ENCODE measurements at places on chromosomes 5 and 9.

DNA sequence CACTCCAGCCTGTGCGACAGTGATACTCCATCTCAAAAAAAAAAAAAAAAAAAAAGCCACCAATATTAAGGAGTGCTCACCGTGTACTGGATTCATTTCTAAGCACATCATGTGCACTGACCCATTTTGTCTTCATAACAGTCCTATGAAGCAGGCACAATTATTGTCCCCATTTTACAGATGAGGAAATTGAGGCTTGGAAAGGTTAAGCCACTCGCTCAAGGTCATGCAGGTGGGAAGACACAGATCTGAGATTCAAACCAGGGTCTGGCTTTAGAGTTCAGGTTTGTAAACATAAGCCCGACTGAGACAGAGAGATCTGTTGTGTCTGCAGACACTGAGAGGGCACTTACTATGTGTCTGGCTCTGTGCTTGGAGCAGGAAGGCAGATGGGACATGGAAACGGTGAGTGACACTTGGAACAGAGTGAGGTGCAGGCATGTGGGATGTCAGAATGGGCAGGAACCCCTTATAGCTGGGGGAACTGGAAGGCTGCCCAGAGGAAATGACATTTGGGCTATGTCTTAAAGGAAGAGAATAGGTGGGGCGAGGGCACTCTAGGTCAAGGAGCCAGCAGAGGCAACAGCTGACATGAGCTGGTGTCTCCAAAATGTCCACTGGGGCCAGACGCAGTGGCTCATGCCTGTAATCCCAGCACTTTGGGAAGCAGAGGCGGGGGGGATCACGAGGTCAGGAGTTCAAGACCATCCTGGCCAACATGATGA, 69.9 kb downstream of the STK10 start:
- DNase-seq: no peak

DNA sequence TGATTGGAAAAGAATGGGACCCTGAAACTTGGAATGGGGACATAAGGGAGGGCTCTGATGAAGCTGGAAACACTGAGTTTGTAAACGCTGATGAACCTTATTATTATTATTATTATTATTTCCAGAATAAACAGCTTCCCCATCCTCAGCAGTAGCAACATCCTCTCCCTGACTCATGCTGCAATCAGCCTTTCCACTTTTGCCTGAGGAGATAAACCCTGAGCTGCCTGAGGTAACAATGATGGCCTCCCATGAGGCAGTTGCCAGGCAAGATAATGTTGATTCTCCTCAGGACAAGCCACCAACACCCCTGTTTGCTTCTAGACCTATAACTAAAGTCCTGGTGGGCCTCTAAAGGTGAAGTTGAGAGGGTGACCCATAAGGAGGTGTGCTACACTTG, 139.2 kb upstream of the ATP10B start:
- DNase-seq: no peak

- DNase-seq: no peak
These were observed 80.9 kb upstream of the CPEB4 start for GRCh38 chr5:173807181-173807655.

DNA sequence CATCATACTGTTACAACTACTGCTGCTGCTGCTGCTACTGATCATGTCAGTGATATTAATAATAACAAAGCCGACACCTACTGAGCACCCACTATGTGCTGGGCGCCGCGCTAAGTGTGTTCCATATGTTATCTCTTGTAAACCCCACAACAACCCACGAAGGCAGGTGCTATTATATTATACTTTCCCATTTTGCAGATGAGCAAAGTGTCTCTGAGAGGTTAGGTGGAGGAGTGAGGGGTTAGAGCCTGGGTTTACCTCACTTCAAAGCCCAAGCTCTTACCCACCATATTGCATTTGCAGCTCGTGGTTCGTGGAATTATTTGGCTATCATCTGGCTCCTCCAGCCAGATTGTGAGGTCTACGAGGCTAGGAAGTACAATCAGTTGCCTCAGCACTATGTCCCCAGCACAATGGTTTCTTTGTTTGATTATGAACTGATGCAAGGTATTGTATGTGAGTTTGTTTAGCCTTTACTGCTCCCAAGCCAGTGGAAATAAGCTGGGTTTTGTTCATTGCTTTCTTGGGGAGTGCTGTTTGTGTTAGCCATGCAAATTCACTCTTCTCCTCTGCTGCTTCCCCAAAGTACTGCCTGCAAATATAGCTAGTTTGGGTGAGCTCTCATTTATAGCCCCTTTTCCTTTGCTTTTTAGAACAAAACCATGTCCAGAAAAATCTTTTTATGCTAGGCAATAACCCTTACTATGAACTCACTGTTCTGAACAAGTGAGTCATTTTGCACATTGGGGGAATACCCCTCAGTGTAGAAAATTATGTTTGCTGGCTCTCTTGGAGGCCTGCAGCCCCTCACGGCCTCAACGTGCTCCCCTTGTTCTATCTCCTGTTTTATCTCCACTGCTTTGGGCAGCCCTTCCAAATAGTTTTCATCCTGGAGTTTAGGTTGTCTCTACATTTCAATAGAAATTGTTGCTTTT, 47.9 kb downstream of the ALG2 start:
- DNase-seq: no peak

- DNase-seq: no peak
These were observed 202.7 kb downstream of the SPATA31D1 start for GRCh38 chr9:82191082-82191770.

GRCh38 chr5:178307267-178308045, 74.9 kb upstream of the PHYKPL start:
- no peak for DNase-seq

DNA sequence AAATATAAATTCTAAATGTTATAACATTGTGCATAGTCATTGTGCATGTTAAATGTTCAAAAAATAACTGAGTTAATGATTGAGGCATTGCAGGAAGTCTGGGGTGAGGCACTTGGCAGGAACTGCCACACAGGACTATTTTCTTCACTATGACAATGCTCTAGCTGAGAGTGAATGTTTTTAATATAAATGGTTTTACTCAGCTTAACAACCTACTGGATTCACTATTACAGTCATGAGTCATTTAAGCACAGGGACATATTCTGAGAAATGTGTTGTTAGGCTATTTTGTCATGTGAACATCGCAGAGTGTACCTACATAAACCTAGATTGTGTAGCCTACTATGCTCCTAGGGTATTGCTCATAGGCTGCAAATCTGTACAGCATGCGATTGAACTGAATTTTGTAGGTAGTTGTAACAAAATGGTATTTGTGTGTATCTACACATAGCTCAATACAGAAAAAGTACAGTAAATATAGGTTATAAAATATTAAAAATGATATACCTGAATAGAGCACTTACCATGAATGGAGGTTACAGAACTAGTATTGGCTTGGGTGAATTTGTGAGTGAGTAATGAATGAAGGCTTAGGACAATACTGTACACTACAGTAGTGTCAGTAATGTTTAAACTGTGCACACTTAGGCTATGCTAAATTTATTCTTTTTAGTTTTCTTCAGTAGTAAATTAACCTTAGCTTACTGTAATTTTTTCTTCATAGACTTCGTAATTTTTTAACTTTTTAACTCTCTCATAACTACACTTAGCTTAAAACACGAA, 346.1 kb upstream of the PTGER4 start:
- no peak for DNase-seq

- no peak for DNase-seq
These were observed 331.6 kb upstream of the SLC30A5 start for GRCh38 chr5:68762201-68762600.

DNA sequence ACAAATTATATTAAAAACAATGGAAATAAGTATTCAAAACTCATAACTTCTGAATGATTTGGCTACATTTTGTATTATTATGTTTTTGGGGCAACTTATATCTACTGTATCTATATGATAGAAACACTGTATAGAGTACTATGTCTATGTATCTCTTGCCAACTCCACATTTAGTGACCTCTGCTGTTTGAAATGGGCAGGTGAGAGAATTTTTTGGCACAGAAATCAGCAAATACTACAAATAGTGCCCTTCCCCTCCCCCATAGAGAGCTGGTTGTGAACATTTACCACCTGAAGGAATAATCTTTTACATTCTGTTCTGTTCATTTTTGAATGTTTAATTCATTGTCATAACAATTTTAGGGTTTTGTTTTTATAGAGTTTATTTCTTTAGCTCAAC, 545.3 kb downstream of the PDE4D start:
- no peak for DNase-seq

DNA sequence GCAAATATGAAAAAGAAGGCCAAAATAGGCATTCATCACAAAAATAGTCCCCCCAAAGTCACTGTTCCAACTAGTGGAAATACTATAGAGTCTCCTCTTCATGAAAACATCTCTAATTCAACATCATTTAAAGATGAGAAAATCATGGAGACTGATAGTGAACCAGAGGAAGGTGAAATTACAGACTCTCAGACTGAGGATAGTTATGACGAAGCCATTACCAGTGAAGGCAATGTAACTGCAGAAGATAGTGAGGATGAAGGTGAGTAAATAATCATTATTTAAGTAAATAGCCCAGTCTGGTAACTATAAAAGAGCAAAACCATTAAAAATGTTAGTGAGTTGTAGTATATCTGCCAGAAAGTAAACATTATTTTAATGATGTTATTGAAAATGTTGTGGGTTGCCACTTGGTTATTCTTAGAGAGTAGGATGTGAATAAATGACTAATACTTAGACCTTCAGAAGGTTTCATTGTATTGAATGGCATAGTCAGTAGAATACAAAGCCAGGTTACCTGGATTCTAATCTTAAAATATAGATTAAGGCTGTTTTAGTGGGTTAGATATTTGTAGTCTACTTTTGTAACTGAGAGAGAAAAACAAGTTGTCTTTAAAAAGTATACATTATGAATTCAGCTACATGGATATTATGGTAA, 16.3 kb downstream of the AGGF1 start:
- no peak for DNase-seq

DNA sequence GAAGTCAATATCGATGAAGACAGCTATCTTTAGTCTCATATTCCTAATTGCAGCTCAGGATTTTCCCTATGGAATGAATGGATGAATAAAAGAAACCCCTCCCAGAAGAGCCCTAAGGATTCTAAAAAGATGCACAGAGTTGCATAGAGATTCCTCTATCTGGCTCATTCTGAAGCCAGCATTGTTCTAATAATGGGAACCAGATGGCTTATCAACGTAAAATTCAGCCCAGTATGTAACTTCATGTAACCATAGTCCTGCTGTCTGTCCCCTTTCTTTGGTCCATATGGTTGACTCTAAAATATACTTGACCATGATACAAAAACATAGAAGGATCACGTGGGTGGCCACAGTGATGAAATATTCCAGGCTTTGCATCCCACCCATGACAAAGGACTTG, 508.6 kb downstream of the RASEF start:
- no peak for DNase-seq

- DNase-seq: no peak
These were observed 1037.8 kb downstream of the NR2F1-AS1 start for GRCh38 chr5:92543201-92543600.

- DNase-seq: no peak
These were observed 2.1 kb downstream of the SPATA31E1 start for GRCh38 chr9:87884578-87885459.

DNA sequence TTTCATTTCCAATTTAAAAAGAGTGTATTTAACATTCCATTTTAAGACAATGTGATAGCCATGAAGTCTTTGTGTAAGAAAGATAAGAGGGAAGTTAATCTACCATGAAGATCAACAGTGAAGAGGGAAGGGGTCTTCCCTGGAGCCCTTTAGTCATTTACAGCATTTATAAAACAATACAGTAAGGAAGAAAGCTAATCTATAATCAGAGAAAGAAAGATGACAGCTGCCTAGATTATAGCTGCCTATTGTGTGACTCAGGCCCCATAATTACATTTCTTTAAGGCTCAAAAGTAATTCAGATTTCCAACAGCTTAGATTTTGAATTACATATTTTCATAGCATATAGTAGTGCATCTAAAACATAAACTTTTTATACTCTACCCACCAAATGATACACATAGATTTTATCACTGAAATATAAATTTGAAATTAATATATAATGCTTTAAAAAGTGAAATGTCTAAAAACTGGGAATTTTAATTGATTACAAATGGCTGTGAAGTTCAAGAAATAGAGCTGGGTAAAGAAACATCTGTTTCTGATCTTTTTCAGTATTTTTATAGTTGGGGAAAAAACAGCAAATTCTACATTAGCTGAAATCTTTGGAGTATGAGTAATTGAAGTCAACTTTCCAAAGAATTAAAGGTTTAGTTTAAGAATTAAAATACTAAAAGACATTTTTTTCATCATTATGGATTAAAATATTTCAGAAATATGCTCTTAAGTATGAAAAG, 89.6 kb downstream of the RIC1 start:
- DNase-seq: no peak

GRCh38 chr5:112276991-112277390, 142.1 kb downstream of the EPB41L4A start:
- no peak for DNase-seq

- DNase-seq: no peak
These were observed 15.3 kb upstream of the SLC9A3 start for GRCh38 chr5:539469-540070.

DNA sequence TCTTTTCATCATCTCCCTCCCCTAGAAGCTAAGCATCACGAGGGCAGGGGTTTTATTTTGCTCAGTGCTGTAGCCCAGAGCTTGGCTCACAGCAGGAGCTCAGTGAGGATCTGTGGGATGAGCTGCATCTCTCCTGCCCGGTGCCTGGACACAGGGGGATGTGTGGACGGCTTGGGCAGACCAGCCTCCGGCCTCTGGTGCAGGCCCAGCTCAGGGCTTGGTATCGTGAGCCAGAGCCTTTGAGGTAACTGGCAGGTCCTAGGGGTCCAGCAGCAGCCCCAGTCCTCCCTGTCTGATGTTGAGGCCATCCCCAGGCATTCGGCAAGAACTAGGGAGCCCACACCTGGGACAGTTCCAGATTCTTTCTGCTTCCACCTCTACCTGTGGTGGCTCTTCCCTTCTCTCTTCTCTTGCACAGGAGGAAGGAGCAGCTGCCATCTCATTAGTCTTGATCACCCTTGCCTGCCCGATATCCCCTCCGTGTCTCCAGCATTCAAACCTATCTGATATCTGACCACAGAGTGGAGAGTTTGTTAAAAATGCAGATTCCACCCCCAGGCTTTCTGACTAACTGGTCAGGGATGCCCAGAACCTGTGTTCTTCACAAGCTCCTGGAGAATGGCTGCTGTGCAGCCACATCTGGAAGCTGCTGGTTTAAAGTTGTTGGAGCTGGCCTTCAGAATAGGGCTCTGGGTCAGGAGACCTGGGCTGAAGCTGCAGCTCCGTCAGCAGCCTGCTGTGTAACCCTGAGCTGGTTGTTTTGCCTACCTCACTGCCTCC, 7.9 kb upstream of the SLC6A7 start:
- DNase-seq: no peak

- DNase-seq: no peak
These were observed 21.9 kb downstream of the NIM1K start for GRCh38 chr5:43213951-43214350.

GRCh38 chr5:38417658-38418017, 138.8 kb downstream of the LIFR start:
- DNase-seq: no peak

DNA sequence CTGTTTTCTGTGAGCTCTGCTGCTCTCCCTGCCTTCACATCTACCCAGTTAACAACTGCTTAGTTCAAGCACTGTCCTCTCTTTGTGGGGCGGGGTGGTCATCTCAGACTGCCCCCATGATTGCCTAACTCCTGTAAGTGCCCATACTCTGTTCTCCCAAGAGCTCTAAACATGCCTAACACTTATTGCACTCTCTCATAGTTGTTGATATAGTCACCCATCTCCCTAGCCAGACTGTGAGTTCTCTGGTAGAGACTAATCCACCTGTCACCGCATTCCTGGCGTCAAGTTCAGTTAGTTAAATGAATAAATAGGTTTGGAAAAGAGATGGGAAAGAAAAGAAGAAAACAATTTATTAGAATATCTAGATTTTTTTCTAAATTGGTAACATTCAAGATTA, 18.3 kb upstream of the MUSK start:
- no peak for DNase-seq
